Effector CD8-positive, alpha-beta T cell (primary cell): ENCODE measurements at places on chromosomes 11 and 22.

GRCh38 chr11:122115524-122116379 lies at the start of gene BLID:
Gene BLID, minus strand, starts transcription at chr11:122116215. Its CDS starts 293 bp downstream, at chr11:122115922.
- DNase-seq: no peak

GRCh38 chr11:74195828-74196227 lies 24.7 kb downstream of the PPME1 start:
- no peak for DNase-seq

- DNase-seq: no peak
Measured at GRCh38 chr11:15893080-15893492, 463.3 kb downstream of the SOX6 start.

DNA sequence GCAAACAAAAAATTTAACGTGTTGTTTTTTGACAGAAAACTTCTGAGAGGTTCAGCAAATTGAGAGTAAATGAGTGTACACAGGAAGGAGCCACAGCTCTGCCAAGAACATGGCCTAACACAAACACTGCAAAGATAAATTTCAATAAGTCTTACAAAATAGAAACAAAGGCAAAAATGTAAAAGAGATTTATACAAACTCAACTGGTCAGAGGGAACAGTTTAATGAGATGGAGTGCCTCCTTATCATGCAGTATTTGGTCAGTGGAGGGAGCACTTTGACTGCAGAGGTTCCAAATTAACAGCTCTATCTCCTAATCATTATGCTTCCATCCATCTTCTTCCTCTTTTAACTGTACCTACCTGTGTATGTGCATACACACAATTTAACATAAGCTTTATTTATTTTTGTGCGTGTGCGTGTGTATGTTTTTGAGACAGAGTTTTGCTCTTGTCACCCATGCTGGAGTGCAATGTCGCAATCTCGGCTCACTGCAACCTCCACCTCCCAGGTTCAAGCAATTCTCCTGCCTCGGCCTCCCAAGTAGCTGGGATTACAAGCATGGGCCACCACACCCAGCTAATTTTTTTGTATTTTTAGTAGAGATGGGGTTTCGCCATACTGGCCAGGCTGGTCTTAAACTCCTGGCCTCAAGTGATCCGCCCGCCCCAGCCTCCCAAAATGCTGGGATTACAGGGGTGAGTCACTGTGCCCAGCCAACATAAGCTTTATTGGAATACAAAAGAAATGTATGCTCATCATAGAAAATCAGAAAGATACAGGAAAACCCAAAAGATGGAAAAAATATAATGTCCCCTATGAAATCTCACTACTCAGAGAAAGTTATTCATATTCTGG lies 111.9 kb downstream of the MRTFA start:
- no peak for DNase-seq

DNA sequence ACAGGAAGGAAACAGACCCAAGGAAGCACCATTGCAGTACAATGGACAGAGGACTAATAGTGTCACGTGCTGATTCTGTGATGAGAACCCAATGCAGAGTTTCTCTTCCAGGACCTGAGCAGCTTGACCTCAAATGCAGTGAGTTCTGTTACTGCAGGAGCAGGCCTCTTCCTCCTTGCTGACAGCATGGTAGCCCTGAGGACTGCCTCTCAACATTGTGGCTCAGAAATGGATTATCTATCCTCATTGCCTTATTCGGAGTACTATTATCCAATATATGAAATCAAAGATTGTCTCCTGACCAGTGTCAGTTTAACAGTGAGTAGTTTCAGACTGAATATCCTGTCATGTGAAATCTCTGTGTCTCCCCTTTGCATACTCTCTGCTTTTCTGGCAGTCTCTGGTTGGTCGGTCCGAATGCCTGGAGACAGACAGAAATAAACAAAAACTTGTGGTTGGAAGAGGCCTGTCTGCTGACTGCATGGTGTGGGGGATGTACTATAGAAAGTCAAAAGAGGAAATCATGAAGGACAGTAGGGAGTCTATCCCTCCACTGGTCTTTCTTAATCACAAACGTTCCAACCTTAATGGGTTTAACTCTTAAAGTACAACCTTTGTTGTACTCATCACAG lies 6.9 kb upstream of the MS4A14 start:
- no peak for DNase-seq

- DNase-seq: no peak
Measured at GRCh38 chr11:85627332-85627997, at the start of gene DLG2. Gene DLG2, minus strand, starts transcription at chr11:85627344.

- DNase-seq: peak; percentile 74
Measured at GRCh38 chr22:31292236-31292989, at the start of gene PIK3IP1. Gene PIK3IP1, minus strand, starts transcription at chr22:31292488. Its CDS starts 144 bp downstream, at chr22:31292344.

DNA sequence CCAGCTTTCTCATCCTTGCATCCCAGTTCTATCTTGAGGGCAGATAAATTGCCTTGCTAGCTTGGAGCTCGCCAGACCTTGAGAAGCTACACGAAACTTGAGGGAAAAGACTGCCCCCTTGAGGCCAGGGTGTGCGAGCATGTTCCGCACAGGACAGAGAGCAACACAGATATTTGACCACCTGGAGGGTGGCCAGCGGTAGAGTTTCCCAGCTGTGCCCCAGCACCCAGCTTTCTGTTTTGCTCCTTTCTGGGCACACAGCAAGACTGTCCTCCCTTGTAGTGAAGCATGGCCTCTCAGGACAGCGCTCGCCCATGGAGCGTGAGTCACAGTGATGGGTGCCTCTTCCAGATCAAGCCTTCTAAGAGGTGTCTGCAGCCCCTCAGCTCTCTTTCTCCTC lies 23.5 kb downstream of the SPATA19 start:
- DNase-seq: no peak

GRCh38 chr22:41957941-41958556 lies 6.1 kb downstream of the SMIM45 start:
- DNase-seq: no peak

DNA sequence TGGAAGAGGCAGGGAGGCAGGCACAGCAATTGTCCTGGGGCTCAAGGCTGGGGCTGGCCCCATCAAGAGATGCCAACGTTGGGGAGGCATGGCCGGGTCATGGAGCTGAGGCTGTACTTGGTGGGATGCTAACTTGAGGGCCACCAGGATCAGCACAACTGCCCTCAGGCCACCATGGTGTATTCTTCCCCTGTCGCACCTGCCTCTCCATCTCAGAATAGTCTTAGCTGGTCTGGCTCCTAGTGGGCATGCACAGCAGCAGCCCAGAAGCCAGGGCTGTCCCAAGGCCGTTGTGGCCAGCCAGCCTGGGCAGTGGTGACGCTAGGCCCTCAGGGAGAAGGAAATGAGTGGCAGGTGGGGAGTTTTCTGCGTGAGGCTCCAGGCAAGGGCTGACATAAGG lies 91.3 kb downstream of the DHCR7 start:
- no peak for DNase-seq

- DNase-seq: no peak
Measured at GRCh38 chr11:37411289-37411688, 813.3 kb upstream of the RAG2 start.

- DNase-seq: no peak
Measured at GRCh38 chr22:19880786-19881569, 26.3 kb upstream of the GNB1L start.

DNA sequence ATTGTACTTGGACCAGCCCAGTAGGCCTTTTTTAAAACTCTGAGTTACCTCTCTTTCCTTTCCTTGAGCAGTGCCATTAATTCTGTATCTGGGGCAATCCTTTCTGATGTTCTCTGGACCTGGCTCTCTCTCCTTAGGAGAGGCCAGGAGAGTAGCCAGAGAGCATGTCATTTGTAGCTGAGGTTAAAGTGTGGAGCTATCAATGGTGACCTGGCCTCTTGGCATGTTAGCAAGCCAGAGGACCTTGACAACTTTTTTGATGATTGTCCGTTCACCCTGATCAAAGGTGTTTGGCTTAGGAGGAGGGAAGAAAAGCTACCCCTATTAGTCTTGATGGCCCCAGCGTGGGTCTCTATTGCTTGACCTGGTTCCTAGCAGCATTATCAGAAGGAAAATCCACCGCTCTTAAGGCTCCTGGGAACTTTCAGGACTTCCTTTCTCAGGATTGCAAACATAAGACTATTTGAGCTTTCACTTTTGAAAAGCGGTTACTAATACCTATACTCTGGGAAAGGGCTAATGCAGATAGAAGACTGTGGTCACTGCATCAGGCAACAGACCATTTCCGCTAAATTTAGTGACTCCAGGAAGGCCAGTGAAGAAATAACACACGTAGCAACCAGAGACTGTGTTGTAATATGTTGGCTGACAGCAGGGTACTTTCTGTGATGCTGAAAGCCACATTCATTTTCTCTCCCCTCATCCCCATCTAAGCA lies 18.2 kb downstream of the LIMK2 start:
- no peak for DNase-seq

DNA sequence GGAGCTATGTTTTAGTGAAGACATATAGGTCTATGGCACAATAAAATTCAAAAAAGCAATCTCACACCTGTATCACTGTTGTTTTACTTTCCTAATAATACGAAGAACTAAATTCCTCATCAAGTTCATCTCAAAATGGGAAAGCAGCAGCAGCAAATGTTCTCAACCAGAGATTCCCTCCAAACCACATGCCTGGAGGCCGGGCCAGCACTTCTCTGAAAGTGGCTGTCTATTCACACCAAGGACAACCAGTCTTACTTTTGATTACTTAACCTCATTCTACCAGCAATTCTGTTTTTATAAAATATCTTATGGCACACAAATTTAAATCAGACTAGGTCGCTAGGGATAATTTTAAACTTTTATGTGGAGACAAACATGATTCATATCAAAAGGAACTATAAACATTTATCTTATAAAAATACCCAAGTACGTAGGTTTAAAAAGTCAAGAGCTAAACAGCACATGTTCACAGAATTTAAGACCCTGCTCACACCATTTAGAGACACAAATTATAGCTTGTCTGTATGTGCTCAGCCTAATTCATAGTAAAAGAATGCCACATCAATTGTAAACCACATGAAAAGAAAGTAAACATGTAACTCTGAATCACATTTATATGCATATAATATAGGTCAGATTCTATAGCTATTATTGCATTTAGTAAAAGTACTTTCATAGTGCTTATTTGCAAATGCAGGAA lies 46.1 kb downstream of the RRAS2 start:
- DNase-seq: no peak
